ENCODE measurements at places on chromosomes 7 and 10.

DNA sequence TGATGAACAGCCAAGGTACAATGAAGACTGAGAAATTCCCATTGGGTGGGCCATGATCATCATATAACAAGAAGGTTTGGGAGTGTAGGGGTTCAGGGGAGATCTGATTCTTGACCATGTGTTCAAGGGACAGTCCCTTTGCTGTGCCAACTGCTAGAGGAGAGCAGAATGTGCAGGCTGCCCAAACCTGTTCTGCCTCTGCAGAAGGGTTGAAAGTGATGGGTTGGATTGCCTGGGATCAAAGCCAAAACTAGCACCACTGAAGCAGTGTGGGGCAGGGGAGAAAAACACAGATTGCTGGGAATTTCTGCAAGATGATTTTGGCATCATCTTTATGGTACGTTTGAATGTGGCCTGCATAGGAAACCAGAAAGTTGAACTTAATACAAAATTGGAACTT lies 303.9 kb downstream of the OTUD1 start:
- no peak overlapping the region for H3K27ac ChIP-seq
- no peaks in the 10 kb centered on the region for H3K4me1 ChIP-seq
- no peak for DNase-seq
- H3K36me3 ChIP-seq, result no peaks in the 10 kb centered on the region

DNA sequence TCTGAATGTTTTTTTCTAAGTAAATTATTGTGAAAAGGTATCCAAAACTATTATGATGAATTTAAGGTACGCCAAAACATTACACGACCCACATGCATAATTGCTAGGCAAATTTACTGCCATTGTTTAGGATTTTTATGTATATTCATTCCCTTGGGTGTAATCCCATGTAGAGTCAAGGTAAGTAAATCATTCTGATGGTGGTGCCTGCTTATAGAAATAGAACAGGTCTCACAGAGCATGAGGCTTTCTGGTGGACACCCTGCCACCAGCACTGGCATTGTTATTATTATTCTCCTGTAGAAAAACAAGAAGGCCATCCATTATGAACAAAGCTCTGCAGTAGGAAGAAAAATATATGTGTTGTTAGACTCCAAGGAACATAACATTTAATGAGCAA lies 111.7 kb upstream of the ZNF804B start:
- H3K36me3 ChIP-seq, result no peaks in the 10 kb centered on the region
- no peaks in the 10 kb centered on the region for H3K4me1 ChIP-seq
- no peak overlapping the region for H3K27ac ChIP-seq
- no peak overlapping the region for H3K4me3 ChIP-seq
- no peak for DNase-seq

DNA sequence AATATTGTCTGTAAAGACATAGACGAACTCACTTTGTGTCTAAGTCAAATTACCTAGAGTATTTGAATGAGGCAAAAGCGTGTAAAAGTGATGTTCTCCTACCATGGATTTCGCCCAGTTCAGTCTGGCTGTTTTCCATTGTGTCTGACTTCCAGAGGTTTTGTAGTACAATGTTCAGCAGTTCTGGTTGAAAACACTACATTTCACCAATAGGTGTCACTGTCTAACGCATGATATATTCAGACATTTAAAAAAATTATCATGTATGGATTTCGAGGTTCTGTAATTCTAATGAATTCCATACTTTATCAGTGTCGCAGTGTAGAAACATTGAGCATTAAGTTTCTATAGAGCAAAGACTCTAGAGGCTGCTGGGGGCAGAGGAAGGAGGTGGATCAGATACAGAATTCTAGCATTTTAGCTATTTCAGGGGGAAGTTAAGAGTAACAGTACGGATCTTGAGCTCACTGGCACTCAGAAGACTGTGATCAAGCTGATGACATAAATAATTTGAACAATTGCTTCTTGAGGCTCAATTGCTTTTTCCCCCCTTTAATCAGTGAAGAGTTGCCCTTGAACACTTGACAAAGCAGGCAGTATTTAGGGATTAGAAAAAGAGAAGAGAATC lies 196.9 kb upstream of the RHOBTB1 start:
- no peak overlapping the region for H3K27ac ChIP-seq
- H3K4me3 ChIP-seq, result no peak overlapping the region
- no peaks in the 10 kb centered on the region for H3K4me1 ChIP-seq
- H3K27me3 ChIP-seq, result no peaks in the 10 kb centered on the region
- DNase-seq, result no peak
- no peaks in the 10 kb centered on the region for H3K36me3 ChIP-seq

GRCh38 chr10:73836427-73836980 lies 25.1 kb upstream of the NDST2 start:
- no peak overlapping the region for H3K27ac ChIP-seq
- H3K4me1 ChIP-seq, result no peaks in the 10 kb centered on the region
- H3K4me3 ChIP-seq, result no peak overlapping the region
- H3K27me3 ChIP-seq, result no peaks in the 10 kb centered on the region
- peaks cover 22% of the 10 kb centered on the region for H3K36me3 ChIP-seq

- no peaks in the 10 kb centered on the region for H3K4me1 ChIP-seq
- H3K27ac ChIP-seq, result no peak overlapping the region
- H3K27me3 ChIP-seq, result no peaks in the 10 kb centered on the region
- DNase-seq, result no peak
- H3K4me3 ChIP-seq, result no peak overlapping the region
- H3K36me3 ChIP-seq, result no peaks in the 10 kb centered on the region
Observed at GRCh38 chr7:156107957-156108356, 295.7 kb upstream of the SHH start.

DNA sequence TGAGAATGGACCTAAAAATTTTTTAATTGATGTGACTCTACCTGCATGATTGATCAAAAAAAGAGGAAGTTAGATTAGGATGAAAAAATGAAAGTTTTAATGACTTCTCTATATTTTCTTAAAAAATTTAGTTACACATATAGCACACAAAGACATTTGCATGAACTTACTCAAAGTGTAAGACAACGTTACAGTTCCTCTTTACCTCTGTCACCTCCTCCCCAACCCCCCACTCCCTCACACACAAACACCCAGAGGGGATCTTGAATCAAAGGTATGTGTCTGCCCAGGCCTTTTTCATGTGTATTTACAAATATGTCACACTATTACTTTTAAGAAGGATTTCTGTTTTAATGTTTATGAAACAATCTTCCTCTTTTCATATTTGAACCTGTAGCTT lies 20.6 kb upstream of the CDCA7L start:
- H3K36me3 ChIP-seq, result no peaks in the 10 kb centered on the region
- H3K4me3 ChIP-seq, result no peak overlapping the region
- DNase-seq, result no peak
- H3K4me1 ChIP-seq, result no peaks in the 10 kb centered on the region
- no peak overlapping the region for H3K27ac ChIP-seq

DNA sequence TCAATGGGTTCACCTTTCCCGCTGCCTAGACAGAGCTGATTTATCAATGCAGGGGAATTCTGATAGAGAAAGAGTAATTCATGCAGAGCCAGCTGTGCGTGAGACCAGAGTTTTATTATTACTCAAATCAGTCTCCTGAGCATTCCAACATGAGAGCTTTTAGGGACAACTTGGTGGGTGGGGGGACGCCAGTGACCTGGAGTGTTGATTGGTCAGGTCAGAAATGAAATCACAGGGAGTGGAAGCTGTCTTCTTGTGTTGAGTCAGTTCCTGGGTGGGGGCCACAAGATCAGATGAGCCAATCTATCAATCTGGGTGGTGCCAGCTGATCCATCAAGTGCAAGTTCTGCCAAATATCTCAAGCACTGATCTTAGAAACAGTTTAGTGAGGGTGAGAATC lies 99.0 kb upstream of the CAV2 start:
- DNase-seq, result no peak
- H3K4me3 ChIP-seq, result no peak overlapping the region
- H3K36me3 ChIP-seq, result no peaks in the 10 kb centered on the region
- no peak overlapping the region for H3K27ac ChIP-seq
- H3K27me3 ChIP-seq, result no peaks in the 10 kb centered on the region

DNA sequence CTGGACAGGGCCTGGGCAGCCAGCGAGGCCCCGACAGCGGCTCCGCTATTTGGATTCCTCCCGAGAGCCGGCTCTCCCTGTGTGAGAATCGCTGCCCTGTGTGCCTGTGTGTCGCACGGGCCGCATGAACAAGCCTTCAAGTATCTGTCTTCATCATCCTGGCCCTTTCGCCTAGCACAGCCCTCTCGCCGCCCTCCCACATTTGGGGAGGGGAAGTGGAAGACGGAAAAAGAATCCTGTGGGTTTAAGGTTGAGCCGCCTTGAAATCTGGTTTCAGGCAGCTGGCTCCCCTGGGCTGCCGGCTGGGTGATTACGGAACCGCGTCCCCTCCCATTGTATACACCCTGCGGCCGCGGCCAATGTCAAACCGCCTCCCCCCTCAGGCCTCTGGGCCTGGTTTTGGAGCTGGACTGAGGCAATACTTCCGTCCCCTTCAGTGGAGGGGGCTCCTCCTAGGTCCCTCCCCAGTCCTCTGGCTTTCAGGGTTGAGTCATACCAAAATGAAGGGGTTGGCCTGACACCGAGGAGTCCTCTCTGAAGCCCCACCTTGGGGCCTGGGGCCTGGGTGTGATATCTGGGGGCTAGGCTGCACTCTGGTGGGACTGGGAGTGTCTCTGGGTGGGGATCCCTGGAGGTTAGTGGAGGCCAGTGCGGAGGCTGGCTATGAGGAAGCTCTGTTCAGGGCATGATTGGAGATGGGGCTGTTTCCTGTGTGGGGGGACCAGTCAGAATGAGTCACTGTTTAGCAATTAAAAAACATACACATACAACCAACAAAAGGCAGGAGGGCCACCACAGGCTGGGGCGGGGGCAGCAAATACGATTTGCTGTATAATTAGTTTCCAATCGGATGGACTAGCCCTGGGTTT lies 1.7 kb downstream of the TRIM8 start:
- no peaks in the 10 kb centered on the region for H3K27me3 ChIP-seq
- H3K4me1 ChIP-seq, result peaks cover 45% of the 10 kb centered on the region
- H3K4me3 ChIP-seq, result peak overlapping the region; percentile 99
- peaks cover 11% of the 10 kb centered on the region for H3K36me3 ChIP-seq
